ENCODE measurements at places on chromosomes 4 and X.

GRCh38 chr4:6808259-6808658, 25.7 kb downstream of the KIAA0232 start:
- DNase-seq = no peak

- DNase-seq = no peak
Measured at GRCh38 chrX:143674926-143675325, 39.0 kb upstream of the SLITRK4 start.

GRCh38 chr4:85488416-85488815, 13.5 kb downstream of the ARHGAP24 start:
- DNase-seq = no peak

DNA sequence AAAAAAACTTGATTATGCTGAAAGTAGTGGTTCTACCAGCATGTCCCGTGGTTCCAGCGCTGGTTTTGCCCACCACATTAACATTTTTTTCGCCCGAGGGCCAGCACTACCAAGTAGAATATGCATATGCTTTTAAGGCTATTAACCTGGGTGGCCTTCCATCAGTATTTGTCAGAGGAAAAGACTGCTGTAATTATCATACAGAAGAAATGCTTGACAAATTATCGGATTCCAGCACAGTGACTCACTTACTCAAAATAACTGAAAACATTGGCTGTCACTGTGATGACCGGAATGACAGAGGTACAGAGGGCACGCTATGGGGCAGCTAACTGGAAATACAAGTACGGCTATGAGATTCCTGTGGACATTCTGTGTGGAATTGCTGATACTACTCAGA, 34.6 kb downstream of the PRPS2 start:
- no peak for DNase-seq

- no peak for DNase-seq
Measured at GRCh38 chrX:29071525-29072320, 484.5 kb downstream of the IL1RAPL1 start.

DNA sequence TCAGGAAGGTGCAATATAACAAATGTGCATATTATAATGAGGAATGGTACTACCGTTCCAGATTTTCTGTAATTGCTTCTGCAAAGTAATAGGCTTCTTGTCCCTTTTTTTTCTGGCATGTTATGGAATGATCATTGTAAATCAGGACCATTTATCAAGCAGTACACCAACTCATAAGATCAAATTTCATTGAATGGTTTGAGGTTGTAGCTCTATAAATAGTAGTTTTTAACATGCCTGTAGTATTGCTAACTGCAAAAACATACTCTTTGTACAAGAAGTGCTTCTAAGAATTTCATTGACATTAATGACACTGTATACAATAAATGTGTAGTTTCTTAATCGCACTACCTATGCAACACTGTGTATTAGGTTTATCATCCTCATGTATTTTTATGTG, 12.6 kb downstream of the IBSP start:
- no peak for DNase-seq

- no peak for DNase-seq
Measured at GRCh38 chr4:186622788-186623464, 67.6 kb upstream of the MTNR1A start.

DNA sequence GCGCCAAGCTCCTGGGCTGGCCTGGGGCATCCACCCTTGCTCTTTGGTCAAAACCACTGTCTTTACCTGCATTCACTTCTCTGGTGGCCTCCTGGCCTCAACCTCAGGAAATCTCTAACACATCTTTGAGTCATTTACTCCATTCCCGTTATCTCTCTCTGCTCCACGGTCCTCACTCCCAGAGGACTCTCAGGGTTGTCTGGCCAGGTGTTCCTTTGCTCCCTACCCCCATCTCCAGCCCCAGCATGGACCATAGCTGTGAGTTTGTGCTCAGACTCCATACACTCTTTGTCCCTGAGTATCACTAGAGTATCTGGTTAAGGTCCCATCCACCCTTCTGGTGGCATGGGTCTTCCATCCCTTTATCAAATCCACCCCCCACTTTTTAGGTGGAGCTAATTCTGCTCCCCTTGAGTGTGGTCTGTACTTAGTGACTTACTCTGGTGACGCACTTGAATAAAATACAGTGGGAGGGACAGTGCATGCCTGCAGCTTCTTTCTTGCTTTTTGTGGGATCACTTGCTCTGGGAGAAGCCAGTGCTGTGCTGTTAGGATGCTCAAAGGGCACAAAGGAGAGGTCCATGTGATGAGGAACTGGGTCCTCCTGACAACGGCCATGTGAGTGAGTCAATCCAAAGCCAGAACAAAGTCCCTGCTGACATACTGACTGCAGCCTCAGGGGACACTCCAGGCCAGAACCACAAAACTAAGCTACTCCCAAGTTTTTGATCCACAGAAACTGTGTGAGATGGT, 44.3 kb downstream of the IGFBP7 start:
- DNase-seq = no peak

DNA sequence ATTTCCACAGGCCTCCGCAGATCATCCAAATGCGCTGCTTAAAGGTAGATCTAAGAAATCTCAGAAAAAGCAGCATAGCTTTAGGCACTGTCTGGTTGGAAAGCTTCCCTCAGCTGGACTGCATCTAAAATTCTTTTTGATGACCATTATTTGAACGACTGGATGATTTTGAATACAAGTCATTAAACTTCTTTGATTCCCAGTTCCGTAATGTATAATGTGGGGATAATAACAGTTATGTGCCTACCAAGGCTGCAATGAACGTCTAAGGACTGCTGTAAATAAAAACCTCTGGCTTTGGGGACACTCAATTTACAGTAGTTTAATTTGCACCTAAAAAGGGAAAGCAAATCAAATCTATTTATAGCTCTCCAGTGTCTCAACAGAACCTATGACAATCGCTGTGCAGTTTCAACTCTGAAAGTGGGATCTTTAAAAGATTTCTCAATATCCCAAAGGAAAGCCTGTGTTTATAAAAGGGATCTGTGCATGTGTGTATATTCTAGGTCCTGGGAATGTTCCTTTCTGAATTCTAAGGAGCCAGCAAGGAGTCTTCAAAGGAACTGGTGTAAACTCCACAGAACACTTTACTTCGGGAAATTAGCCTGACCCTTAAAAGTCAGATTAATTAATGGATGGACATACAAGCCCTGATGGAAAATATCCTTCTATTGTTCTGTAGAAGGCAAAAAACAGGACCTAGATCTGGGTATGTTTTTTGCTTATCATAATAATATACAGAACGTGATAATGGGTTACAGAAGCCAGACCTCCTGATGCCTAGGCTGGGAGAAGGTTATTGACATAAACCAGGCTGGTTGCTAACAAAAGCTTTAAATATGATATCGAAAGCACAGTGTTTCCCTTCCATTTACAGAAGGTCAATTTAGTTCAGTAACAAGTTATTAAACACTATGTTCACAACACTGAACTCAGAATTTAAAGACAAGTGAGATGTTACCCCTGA, 53.4 kb downstream of the AFAP1 start:
- no peak for DNase-seq

- DNase-seq = no peak
Measured at GRCh38 chrX:15988661-15989603, 134.3 kb upstream of the AP1S2 start.

DNA sequence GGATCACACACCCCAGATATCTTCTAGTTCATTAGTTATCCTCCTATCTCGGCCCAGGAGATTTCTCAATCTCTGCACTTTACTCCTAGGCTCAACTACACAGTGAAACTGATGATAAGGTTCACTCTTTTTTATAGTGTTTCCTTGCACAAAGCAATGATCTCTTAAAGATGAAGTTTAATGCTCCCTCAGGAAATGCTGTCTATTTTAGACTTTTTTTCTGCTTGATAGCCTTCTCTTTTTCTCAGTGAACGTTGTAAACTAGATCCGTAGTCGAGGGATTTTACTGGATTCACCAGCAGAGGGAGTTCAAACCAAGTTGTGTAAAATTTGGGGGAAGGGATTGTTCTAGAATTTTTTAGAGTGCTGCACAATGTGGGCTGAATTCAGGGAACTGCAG, 269.6 kb downstream of the GBA3 start:
- no peak for DNase-seq

DNA sequence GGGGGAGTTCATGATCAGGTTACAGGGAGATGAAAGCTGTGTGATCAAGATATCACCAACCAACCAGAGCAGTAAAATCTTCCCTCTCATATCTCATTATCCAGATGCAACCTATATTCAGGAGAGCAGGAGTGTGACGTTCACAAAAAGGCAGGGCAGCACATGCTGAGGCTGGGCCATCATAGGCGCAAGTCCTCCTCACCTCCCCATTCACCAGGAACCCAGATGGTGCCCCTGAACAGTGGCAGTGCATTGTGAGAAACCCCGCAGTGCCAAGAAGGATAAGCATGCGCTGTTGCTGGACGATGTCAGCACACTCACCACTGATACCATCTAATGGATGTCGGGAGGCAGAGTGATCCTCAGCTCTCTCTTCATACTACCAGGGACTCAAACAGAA, 170.9 kb downstream of the COL25A1 start:
- DNase-seq = no peak

DNA sequence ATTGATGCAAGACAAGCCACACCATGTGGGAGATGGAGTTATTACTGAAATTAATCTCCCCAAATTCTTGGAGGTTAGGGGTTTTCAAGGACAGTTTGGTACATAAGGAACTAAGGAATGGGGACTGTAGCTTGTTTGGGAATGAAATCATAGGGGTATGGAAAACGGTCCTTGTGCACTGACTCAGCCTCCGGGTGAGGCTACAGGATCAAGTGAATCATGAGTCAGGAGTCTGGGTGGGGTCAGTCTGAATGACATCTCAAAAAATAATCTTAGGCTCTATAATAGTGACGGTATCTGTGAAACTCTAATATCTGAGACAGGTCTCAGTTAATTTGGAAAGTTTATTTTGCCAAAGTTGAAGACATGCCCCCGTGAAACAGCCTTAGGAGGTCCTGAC, 128.5 kb upstream of the CYSLTR1 start:
- no peak for DNase-seq

GRCh38 chrX:39008549-39008948, 207.3 kb downstream of the MID1IP1 start:
- no peak for DNase-seq

- DNase-seq = no peak
Measured at GRCh38 chr4:84319124-84319523, 180.0 kb downstream of the NKX6-1 start.

DNA sequence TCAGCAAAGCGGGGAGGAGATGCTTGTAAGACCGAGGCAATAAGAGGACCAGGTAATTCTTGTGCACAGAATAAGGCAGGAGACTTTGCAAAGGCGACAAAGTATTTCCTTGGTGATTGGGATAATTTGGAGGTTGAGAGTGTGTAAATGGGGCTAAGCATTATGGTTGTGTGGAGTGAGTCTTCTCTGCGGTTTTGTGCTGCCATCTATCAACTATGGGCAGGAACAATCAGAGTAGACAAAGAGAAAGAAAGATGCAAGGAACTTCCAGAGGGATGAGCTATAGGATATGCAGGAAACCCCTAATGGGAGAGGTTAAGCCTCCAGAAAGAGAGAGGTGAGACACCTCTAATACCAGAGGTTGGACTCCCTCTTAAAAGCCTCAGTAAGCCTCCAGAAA, 339.8 kb downstream of the PAPSS1 start:
- DNase-seq = no peak

GRCh38 chr4:87356832-87357526, 34.0 kb downstream of the HSD17B11 start:
- no peak for DNase-seq

GRCh38 chrX:11423362-11423818, 130.2 kb downstream of the AMELX start:
- peak; percentile 53 for DNase-seq

DNA sequence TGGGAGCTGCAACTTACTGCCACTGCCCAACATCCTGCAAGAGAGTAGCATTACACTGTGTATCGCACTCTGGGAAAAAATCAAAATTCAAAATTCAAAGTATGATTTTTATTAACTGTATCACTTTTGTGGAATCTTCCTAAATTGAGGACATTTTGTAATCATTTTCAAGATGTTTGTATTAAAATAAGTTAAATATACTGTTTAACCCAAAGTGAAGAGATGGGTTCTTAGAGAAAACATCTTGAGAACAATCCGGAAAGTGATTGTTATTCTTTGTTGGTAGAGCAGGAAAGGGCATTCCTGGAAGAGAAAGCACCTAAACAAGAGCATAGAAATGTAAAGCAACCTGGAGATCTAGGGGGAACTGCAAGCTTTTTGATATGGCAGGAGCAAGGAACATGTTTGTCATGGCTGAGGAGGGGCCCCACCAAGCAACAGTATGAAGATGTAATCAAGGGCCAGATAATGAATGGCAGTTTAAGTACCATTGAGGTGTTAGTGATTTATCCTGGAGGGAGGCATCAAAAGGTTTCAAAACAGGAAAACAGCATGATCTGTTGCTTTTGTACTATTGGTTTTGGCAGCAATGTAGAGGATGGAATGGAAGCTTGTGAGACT, 14.1 kb upstream of the SEC24D start:
- DNase-seq = no peak

DNA sequence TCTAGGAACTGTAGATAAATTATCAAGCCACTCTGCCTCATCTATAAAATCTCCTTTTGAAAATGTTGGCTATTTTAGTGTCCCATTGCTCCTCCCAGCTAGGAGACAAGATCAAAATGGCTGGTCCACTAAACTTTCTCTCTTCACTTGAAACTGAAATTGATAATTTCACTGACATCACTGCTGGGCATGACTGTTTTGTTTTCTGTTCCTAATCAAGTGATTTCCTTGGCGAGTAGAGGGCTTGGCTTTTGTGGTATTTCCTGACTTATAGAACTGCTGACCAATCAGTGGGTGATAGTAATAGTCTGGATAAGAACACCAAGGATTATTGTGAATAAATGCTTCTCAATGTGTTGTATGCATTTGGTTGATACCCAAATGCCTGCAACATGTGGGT, 2152.9 kb downstream of the ARAP2 start:
- DNase-seq = no peak

DNA sequence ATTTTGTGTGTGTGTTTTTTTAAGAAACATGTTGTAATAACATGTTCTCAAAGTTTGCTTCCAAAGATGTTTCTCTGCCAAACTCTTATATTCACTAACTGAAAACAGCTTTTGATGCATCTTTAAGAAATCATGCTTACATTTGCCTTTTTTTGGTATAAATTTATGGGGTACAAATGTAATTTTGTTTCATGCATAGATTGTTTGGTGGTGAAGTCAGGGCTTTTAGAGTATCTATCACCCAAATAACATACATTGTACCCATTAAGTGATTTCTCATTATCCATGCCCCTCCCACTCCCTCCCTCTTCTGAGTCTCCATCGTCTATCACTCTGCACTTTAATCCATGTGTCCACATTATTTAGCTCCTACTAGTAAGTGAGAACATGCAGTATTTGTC, 30.8 kb downstream of the SPINK2 start:
- no peak for DNase-seq

DNA sequence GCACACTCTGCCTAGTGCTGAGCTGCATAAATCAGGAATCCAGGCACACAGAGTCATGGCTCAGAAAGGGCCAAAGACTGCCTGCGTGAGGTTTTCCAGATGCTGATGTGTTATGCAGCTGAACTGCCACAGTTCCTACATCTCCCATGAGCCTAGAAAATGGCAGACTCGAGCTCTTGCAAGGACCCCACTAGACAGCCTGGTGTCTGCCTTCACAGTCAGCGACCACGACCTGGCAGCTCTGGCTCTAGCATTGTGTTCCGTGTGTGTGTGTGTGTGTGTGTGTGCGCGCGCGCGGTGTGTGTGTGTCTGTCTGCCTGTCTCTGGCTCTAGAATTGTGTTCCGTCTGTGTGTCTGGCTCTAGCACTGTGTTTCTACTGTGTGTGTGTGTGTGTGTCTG, 203.6 kb upstream of the AGTR2 start:
- DNase-seq = no peak

GRCh38 chrX:5122181-5122678, 1106.4 kb downstream of the NLGN4X start:
- DNase-seq = no peak

Measured in Peyer's patch (tissue), 4 donors.